CD4-positive, alpha-beta T cell treated with Interleukin-17A for 1 hour (primary cell): ENCODE measurements at places on chromosomes 7 and 10.
A peak's percentile ranks its signal among the peaks of the same experiment; 100 is the strongest.

- DNase-seq: no peak
Observed at GRCh38 chr10:113132591-113133121, 182.6 kb downstream of the TCF7L2 start.

DNA sequence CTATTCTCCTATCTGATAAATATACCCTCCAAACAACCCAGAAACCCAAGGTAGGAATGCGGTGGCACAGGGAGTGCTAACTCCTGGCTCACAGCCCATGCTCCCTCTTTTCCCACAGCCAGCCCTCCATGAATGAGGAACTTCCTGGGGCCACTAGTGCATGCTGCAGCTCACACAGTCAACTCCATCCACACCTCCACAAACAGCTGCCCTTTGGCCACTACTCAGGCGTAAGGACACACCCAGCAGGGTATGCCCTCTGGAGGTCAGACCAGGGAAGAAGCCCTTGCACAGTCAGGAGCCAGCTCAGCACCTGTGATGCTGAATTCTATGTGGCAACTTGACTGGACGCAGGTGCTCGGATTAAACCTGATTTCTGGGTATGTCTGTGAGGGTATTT, 85.2 kb upstream of the PIK3CG start:
- no peak for DNase-seq

DNA sequence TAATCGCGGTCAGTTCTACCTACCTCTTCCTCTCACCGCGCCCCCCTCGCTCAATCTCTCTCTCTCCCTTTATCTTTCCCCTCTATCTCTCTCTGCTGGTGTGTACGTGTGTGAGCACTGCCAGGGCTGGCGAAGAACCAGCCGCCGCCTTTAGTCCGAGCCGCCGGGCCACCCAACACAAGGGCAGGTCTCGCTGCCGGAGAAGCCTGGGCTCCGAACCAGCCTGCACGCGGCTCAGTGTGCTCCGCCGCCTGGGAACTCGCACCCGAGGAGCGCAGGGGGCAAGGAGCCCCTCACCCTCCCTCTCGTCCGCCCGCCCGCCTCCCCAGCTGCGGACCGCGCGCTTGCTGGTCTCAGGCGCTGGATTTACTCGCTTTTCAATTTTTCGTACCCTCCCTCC, 1.7 kb downstream of the NXPH1 start:
- DNase-seq: no peak

DNA sequence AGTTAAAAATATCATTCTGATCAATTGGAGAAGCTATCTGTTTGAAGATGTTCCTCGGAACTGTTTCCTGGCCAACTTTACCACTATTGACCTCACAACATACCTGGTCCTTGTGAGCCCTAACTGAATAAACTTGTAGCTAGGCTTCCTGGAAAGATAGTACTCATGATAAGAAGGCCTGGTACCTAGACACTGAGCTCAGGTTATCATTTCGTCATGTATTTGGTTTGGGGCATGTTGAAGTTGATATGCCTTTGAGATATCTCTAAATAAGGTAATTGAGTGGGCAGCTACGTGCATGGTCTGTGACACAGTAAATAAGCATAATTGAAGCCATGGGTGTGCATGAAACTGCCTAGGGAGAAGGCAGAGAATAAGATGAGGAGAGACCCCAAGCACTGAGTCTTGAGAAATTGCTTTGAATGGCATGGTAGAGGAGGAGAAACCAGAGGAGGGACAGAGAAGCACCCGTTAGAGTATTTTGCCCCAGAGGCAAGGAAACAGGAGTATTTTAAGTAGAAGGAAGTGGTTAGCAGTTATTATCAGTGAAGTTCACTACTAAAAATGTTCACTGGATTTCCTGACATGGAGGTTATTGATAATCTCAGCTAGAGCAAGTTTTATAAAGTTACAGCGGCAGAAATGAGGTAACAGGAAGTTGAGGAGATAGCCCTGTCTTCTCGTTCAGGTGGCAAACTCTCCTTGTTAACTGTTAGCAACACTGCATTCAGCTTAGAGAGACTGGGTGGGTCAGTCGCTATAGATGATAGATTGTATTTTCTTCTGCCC, 55.6 kb downstream of the CC2D2B start:
- peak; percentile 3 for DNase-seq

DNA sequence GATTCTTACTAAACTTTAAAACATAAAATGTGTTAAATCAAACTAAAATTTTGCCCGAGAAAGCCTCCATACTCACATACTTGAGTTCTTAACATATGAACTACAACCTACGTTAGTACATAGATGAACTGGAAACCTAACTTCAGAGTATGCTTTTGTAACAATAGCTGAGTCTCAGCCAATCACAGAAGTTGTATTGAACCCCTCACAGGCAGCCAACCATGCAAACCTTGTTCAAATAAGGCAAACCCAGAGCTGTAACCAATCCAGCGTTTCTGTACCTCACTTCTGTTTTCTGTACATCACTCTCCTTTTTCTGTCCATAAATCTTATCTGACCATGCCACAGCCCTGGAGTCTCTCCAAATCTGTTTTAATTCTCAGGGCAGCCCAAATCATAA, 157.3 kb upstream of the COL1A2 start:
- no peak for DNase-seq

DNA sequence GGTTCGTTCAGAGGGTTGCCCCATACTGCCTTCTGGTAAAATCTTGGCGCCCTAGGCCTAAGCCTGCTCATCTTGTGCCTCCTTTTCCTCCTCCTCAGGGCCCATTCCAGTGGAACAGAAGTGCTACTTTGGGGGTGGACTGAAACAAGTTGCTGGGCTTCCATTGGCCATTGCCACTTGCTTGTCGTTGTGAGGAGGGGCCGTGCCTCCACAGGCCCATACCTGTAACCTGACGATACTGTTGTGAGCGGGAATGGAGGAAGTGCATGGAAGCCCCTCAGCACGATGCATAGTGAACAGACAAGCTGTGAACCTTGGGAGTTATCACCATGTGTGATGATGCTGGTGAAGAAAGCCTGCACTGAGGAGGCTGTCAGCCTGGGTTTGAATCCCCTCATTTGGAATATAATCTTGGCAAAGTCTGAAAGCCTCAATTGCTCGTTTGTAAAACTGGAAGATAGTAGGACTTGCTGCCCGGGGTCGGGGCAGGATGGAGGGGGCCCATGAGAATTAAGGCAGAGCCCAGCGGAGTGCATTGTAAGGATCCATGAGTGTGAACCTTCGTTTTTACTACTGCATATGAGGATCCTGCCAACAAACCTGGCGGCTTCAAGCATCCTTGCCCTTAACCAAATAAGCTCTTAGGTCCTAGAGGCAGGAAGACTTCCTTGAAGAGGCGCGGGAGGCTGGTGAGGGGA, 671 bp upstream of the PAPSS2 start:
- DNase-seq: no peak

- no peak for DNase-seq
Observed at GRCh38 chr10:29976134-29976533, 83.3 kb downstream of the JCAD start.

GRCh38 chr7:44706788-44707557, 41.7 kb upstream of the ZMIZ2 start:
- DNase-seq: no peak

DNA sequence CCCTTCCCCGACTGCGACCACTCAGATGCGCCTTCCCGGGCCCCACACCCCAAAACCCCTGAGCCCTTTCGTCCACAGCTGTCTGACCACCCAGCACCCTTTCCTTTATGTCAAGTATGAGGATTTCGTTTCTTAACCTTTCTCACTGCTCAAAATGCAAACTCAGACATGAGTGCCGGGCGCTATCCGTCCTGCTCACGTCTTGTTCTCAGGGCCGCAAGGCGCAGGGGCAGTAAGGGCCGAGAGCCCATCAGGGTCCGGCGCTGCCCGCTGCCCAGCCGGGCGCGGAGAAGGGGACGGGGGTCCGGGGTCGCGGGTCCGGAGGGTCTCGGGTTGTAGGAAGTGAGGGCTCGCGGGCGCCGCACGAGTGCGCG, 670 bp upstream of the RBM33 start:
- DNase-seq: no peak

GRCh38 chr10:62813453-62813852, 2.7 kb downstream of the EGR2 start:
- no peak for DNase-seq

DNA sequence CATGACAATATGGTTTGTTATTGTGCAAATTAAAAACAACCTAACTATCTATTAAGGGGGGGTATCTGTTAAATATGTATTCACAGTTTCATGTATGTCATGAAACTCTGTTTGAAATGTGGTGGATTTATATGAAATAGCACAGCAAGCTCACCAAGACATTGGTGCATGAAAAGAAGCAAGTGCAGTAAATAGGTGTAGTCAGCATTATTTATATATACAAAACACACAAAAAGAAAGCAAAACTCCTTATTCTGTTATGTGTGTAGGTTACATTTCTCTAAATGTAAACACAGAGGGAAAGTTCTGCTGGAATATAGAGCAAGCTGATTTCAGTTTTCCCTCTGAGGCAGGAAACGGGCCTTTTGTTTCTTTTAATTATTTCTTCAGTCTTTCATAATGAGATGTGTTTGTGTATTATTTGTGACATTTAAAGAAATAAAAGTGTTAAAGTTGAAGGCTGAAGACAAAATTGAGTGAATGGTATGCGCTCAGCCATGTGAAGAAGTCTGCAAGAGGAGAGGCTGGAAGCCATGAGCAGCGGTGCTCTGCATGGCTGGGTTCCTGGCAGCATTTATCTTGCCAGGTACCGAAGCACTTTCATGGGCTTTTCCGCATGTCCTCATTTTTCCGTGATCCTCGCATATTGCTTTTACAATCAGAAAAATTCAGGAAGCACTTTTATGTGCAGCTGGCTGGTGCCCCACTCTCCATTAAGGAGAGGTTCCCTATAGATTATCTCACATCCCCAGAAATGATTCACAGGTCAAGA, 38.5 kb downstream of the GRID1 start:
- DNase-seq: no peak

DNA sequence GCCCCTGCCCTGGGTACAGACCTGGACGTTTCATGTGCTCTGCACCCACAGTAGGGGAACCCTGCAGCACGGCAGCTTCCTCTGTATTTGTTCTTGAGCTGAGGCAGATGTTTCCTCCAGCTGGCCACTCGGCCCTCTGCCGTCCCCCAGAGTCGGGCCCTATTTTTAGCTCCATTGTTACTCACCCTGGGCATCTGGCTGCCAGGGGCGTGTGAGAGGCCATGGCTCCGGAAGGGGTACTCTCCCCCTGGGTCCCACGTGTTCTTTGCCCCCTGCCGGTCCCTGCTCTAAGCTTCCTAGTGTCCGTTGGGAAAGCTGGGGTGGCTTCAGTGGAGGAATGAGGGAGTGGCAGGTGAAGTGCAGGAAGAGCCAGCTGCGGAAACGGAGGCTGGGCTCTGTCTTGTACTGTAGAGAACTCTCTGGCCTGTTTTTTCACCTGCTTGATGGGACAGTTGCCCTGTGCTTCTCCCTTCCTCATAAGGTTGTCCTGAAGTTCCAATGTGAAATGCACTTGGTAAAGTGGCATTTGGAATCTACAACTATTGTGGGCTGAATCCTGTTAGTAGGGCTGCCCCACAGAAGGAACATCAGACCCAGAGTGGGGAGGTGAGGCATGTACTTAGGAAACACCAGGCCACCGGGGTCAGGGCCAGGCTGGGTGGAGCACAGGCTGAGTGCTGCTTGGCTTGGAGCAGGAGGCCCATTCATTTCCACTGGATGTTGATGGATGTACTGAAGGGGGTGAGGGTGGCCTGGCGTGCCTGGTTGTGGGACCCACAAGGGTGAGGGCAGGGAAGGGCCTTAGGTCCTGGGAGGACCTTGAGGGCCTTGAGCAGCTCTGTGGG, 30.6 kb downstream of the PALD1 start:
- no peak for DNase-seq

DNA sequence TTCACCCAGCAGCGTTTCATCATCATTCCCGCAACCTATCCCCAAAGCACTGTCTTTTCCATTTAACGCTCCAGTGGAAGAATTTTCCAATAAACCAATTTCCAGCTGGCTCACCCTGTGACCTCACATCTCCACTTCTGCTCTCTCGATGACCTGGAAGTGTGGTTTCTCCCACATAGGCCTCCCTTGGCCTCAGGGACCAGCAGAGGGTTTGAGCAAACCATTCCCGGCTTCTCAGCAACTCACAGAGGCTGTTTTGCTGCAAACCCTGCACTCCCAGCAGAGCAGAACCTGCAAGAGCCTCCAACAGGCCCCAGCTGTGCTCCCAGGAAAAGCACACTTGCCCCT, 523.0 kb upstream of the FOXK1 start:
- DNase-seq: no peak

DNA sequence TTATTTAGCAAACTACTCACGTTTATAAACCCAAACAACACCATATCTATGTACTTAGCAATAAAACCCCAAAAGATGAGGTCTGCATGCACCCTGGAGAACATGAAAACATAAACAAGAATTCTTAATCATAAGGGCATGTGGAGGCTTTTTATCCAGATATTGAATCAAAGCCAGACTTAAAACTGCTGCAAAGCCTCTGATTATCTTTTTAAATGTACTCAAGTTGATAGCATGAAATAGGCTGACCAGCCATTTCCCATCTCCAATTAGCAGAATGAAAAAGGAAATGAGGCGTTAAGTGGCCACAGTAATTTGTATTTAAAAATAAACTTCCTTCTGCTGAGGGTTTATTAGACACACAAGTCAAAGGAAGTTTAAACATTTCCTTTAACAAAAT, 48.3 kb downstream of the ITIH5 start:
- no peak for DNase-seq

GRCh38 chr10:74039561-74040145, 41.7 kb downstream of the VCL start:
- DNase-seq: no peak

- DNase-seq: no peak
Observed at GRCh38 chr7:33849004-33849403, 56.3 kb upstream of the BMPER start.

GRCh38 chr7:151175047-151175792, 7.7 kb upstream of the GBX1 start:
- DNase-seq: no peak

DNA sequence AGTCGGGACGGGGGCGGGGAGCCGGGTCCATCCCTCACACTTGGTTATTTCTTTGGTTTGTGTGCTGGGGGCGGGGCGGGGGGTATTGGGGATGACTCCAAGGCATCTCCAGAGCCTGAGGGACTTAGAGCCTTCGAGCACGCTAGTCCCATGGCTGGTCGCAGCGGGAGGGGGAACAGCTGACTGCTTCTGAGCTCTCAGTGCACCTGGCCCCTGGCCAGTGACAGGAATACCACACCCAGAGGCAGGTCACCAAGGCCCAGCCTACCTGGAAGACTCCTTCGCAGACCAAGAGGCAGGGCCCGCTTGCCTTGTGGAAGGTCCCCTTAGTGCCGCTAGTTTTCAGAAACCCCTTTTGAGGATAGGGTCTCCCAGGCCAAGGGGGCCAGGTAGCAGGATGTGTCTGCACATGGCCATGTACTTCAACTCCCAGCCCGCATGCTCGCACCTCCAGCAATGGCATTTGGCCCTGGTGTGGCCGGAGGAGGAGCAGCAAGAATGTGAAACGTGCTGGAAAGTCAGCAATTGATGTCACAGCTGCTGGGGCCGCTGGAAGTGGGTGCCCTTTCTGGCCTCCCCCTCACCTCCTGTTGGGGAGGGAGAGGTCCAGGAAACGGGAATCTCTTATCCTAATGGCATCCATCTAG, 40.3 kb downstream of the AGAP3 start:
- no peak for DNase-seq
